ENCODE measurements at places on chromosomes 5 and 9.
A peak's percentile ranks its signal among the peaks of the same experiment; 100 is the strongest.

DNA sequence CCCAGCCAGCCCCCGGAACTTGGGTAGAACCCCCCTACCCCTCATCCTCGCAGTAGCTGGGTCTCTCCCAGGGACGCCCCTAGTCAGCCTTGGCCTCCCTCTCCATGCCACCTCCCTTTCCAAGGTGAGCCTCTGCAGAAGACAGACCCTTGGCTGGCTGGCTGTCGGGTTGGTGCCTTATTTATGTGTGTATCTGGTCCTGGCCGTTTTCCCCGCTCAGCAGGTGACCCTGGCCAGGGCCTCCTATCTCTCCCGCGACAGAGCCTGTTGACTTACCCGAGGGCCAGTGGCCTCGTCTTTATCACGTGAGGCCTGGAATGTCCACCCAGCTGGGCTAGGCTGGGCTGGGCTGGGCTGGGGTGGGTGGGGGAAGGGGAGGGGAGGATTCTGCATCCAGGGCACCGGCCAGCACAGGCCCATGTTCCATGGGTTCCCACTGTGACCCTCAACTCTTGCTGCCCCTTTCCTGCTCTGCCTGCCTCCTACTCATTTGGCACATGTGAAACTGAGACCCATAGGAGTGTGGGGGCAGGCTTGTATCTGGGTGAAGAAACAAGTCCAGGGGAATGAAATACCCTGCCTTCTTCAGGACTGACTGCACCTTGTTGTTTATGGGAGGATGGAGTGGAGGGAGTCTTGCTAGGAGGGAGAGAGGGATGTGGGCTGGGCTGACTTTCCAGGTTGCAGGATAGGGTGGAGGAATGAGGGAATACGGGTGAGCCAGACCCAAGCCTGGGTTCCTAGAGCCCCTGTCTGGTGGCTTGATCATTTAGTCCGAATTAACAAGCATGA, 3.1 kb downstream of the CXXC5 start:
- DNase-seq = no peak
- peaks cover 70% of the 10 kb centered on the region for H3K27me3 ChIP-seq
- H3K4me3 ChIP-seq = no peak overlapping the region

DNA sequence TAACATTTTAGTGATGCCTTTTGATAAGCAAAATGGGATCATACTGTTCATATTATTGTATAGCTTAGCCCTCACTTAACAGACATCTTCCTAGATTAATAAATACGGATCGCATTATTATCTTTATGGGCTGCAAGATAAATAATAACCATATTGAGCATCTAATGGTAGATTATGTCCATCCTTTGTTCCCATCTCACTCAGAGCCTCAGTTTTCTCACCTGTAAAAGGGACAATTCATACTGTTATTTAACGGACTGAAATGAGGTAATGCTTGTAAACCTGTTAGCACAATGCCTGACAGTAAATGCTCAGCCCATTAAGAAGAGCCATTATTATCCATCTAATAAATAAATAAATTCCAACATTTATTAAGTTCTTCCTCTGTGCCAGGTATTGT, 3.0 kb upstream of the RPL26L1 start:
- H3K36me3 ChIP-seq = peaks cover 5% of the 10 kb centered on the region
- peaks cover 33% of the 10 kb centered on the region for H3K4me1 ChIP-seq
- no peak overlapping the region for H3K27ac ChIP-seq
- H3K27me3 ChIP-seq = peaks cover 4% of the 10 kb centered on the region

GRCh38 chr9:95667789-95668188, 151.0 kb upstream of the PTCH1 start:
- peaks cover 13% of the 10 kb centered on the region for H3K27me3 ChIP-seq
- H3K4me3 ChIP-seq = no peak overlapping the region
- H3K36me3 ChIP-seq = no peaks in the 10 kb centered on the region
- H3K4me1 ChIP-seq = no peaks in the 10 kb centered on the region

- H3K4me3 ChIP-seq = no peak overlapping the region
- no peak overlapping the region for H3K27ac ChIP-seq
- peaks cover 2% of the 10 kb centered on the region for H3K27me3 ChIP-seq
- no peak for DNase-seq
- no peaks in the 10 kb centered on the region for H3K36me3 ChIP-seq
These were observed 3.4 kb downstream of the SLC2A6 start for GRCh38 chr9:133475292-133476012.

DNA sequence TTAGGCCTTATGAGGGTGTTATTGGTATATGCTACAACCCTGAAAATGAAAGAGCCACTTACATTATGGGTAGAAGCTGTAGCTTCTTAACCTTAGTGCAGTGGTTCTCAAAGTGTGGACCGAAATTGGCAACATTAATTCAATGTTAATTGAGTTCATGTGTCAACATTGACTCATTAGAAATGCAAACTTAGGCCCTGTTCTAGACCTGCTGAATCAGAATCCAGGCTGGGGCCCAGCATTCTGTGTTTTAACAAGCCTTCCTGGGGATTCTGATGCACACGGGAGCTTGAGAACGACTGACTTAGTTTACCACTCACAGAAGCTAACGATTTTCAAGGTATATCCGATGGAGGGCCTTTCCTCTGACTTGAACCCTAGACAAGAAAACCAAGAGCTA, 7.3 kb downstream of the VLDLR start:
- no peak for DNase-seq
- no peak overlapping the region for H3K4me3 ChIP-seq
- H3K27ac ChIP-seq = no peak overlapping the region

DNA sequence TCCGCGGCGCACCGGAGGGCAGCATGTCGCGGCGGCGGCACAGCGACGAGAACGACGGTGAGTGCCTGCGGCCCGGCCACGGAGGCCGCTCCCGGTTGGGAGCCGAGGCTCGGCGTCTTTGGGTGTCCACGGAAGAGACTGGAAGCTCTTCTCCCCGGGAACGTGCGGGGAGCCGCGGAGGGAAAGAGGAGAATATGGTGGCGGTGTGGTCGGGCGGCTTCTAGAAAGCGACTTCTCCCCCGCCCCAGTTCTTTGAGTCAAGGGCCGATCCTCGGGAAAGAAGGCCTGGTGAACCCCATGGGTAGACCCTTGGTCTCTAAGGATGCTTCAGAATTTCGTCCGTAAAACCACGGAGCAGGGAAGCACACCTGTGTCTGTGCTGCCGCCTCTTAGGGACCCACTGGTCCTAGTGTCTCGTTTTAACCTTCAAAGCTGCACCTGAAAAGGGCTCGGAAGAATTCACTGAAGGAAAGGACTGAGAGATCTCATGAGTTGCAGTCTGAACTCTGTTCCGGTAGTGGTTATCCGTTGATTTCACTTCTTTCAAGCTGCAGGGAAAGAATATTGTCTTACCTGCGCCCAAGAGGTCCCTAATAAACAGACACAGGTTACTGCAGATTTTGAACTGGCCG, 354 bp downstream of the NCBP1 start:
- peaks cover 57% of the 10 kb centered on the region for H3K4me1 ChIP-seq
- peak overlapping the region; percentile 93 for H3K4me3 ChIP-seq
- H3K36me3 ChIP-seq = peaks cover 10% of the 10 kb centered on the region
- DNase-seq = peak; percentile 16

- peaks cover 36% of the 10 kb centered on the region for H3K4me1 ChIP-seq
- H3K4me3 ChIP-seq = no peak overlapping the region
- DNase-seq = no peak
- peaks cover 14% of the 10 kb centered on the region for H3K27me3 ChIP-seq
- H3K27ac ChIP-seq = peak overlapping the region; percentile 89
These were observed 201.3 kb downstream of the C9orf152 start for GRCh38 chr9:110006657-110007056.

All from activated CD4-positive, alpha-beta T cell treated with anti-CD3 and anti-CD28 coated beads, Interleukin-2, amount 10 ng/mL, durations not matched to agents 7 days and 5 days (primary cell).